ENCODE measurements at places on chromosomes 7 and 10.
A peak's percentile ranks its signal among the peaks of the same experiment; 100 is the strongest.

GRCh38 chr10:6221971-6222751 lies 19.4 kb downstream of the PFKFB3 start:
- no peak for DNase-seq

DNA sequence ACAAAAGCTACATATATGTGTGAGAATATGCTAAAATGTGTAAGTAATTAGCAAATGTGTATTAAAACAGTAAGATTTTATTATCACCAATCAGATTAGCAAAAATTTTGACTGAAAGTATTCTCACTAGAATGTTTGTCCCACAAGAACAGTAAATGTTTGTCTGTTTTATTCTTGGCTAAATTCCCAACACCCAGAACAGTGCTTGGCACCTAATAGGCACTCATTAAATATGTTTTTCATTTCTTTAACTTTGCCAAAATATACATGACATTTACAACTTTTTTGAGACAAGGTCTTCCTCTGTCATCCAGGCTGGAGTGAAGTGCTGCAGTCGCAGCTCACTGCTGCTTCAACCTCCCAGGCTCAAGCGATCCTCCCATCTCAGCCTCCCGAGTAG lies 143.6 kb downstream of the EBF3 start:
- DNase-seq: no peak

- no peak for DNase-seq
Observed at GRCh38 chr10:84538036-84538435, 209.6 kb downstream of the CCSER2 start.

DNA sequence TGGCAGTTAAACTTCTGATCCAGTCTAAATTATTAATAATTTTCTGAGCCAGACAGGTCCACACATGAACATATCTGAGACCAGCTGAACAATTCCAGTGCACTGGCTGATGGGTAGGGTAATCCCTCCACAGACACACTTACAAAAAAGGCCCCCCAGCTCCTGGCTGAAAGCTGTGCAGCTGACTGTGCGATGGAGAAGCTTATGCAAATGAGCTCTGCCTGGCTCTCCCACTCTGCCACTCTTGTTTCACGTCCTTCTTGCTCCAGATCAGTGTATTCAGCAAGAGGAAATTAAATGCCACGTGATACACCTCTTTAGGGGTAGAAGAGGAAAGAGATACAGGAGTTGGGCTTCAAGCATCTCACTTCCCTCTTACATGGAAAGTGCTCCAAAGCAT lies 76.4 kb upstream of the FEZF1 start:
- DNase-seq: no peak

DNA sequence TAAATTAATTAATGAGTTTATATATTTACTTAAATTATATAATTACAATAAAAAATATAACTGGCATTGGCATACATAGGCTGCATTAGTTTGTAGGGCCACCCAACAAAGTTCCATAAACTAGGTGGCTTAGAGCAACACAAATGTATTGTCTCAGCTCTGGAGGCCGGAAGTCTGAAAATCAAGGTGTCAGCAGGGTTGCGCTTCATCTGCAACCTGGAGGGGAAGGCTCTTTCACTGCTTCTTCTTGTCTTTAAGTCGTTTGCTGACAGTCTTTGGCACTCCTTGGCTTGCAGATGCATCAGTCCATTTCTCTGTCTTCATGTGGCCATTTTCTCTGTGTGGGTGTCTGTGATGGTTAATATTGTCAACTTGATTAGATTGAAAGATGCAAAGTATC lies 6.1 kb upstream of the BLVRA start:
- no peak for DNase-seq

DNA sequence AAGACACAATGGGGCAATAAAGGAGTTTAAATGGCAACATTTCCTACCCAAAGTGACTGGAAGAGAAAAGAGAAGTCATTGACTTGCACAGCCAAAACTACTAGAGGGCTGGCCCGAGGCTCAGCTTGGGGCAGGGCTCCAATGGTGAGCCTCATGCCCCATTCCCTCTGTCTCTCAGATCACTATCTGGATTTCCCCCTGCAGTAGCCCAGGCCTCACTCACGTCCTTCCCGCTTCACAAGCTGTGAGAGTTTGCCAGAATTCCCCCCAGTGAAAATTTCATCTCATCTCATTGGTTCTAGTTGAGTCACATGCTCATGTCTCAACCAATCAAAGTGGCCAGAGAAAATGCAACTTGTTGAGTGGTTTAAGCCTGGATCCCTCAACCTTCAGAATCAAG lies 181.3 kb downstream of the WDR11 start:
- peak; percentile 3 for DNase-seq

DNA sequence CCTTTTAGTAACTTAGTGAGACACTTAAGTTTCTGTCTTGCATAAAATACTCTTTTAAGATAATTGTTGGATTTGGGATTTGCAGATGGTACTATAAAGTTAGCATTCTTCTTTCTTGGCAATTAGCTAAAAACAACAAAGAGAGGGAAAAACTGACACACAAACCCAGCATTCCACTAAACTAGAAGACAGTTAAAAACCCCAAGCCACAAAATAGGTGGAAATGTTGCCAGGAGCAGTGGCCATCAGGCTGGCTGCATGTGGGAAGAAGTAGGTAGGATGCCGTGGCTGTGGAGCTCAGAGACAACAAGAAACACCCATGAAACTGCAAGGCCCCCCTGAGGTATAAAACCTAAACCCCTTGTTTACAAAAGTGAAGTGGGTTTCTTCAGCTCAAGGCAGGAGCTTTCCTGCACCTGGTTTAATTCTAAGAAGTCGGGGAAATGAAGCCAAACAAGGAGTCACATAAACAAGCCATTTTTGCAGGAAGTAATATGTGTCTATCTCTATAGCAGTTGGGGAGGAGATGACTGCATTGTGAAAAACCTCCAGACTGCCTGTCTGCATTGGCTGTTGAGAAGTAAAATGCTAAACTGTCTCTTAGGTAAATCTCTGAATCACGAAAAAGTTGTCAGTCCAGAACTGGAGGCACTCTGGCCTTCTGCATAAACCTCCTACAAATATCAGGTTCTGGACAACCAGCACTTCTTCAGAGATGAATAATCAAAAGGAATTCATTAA lies 9.5 kb downstream of the RAB18 start:
- DNase-seq: peak; percentile 37

- DNase-seq: no peak
Observed at GRCh38 chr10:96578633-96579032, 8.2 kb downstream of the TM9SF3 start.

GRCh38 chr10:1133495-1134045 lies 77.4 kb downstream of the WDR37 start:
- no peak for DNase-seq

DNA sequence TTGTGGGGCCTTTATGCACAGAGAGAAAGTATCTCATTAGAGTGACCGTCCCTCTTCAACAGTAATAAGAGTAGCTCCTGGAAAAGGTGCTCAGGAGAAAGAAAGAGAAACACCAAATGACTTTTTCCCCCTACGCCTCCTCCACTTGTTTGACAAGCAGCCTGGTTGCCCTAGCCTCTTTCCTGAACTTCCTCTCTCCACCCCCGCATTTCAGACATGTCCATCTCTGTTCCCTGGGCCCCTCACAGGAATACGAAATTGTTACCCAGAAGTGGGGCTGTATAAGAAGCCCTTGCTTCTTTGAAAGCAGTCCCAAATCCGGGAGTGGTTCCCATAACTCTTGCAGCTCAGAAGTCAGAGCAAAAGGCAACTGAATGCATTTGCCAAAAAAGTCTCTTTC lies 119.6 kb upstream of the ADO start:
- no peak for DNase-seq

GRCh38 chr7:29805886-29806207 lies 461 bp upstream of the WIPF3 start:
- no peak for DNase-seq

- DNase-seq: no peak
Observed at GRCh38 chr10:131964298-131964697, 17.4 kb downstream of the BNIP3 start.

GRCh38 chr10:104321226-104321625 lies 17.0 kb downstream of the ITPRIP start:
- no peak for DNase-seq

- peak; percentile 73 for DNase-seq
Observed at GRCh38 chr7:44368885-44369284, 43.5 kb upstream of the CAMK2B start.

DNA sequence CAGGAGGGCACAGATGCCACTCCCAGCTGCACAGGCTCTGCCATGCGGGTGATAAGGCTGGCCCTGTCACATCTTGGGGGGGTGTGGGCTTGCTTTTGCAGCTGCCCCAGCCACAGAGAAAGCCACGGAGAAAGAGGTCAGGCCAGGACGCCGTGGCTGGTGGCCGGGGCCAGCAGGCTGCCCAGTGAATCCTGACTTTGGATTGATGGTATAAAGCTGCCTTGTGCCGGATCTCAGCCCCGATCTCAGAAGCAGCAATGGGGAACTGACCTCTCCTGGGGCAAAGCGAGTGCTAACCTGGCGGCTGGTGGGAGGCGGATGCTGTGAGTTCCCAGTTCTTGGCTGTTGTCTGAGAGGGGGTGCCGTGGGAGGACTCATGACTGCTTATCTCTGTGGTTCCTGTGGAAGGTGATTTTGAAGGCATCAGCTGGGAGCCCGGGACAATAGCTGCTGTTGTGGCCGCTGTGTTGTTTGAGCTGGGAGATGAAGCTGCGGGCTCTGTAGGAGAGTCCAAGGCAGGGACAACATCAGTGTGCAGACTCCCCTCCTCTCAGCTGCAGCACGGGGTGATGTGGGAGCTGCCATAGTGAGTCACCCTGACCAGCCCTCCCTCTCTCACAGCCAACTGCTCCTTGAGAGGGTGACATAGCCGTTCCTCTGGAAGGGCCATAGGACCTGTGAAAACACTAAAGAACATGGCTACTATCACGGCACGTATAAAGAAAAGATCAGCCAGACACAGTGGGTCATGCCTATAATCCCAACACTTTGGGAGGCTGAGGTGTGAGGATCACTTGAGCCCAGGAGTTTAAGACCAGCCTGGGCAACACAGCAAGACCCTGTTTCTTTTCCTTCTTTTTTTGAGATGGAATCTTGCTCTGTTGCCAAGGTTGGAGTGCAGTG lies 17.0 kb downstream of the IL15RA start:
- DNase-seq: peak; percentile 57

DNA sequence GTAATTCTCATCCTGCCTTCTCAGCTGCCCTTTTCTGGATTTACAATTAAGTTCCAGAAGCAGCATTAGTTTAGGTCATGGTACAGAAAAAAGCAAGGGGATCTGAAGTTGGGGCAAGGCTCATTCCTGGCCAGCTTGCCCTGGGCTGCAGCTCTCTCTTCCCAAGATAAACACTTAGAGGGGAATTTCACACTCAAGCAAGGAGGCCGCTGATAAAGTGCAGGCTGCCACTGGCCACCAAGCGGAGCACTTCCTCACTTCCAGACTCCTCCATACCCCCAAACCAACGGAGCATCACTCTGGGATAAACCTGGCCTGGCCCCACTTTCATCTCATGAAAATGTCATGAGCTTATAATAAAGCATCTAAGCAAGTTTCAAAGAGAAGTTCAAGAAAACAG lies 445.5 kb upstream of the MKI67 start:
- DNase-seq: no peak

DNA sequence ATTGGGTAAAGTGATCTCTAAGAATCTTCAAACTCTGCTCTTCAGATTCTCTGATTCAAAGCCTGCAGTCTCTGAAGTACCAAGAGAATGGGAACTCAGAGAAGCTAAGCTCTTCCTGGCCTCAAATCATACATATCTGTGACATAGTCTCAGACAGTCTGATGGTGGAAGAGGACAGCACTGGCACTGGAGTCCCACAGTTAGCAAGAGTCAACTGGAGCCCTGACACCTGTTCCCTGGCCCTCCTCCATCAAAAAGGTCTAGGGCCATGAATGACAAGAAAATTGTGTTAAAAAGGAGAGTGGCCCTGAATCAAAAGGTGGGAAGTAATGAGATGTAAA lies 37.7 kb downstream of the PRSS2 start:
- DNase-seq: peak; percentile 45

DNA sequence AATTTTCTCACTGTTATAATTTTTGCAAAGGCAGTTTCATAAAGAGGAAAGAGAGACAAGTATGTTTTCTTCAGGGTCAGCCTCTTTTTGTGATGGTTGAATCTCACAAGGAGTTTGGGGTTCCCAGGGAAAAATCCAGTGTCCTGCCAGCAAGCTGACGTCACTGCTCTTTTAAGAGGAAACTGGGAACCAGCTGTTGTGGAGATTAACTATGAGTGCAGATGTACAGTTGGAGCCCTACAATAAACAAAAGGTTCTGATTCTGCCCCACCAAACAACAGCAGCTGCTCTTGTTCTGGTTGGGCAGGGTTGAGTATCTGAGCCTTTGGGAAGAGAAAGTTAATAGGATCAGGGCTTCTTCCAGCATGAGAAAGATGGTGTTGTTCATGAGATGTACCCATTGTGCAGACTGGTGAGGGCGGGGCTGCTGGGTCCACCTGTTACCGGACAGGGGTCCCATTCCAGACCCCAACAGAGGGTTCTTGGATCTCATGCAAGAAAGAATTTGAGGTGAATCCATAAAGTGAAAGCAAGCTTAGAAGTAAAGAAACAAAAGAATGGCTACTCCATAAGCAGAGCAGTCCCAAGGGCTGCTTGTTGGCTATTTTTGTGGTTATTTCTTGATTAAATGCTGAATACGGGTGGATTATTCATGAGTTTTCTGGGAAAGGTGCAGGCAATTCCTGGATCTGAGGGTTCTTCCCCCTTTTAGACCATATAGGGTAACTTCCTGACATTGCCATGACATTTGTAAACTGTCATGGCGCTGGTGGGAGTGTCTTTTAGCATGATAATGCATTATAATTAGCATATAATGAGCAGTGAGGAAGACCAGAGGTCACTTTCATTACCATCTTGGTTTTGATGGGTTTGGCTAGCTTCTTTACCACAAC lies 12.5 kb downstream of the PRF1 start:
- peak; percentile 61 for DNase-seq

- DNase-seq: no peak
Observed at GRCh38 chr7:77661816-77662215, 34.4 kb upstream of the RSBN1L start.

DNA sequence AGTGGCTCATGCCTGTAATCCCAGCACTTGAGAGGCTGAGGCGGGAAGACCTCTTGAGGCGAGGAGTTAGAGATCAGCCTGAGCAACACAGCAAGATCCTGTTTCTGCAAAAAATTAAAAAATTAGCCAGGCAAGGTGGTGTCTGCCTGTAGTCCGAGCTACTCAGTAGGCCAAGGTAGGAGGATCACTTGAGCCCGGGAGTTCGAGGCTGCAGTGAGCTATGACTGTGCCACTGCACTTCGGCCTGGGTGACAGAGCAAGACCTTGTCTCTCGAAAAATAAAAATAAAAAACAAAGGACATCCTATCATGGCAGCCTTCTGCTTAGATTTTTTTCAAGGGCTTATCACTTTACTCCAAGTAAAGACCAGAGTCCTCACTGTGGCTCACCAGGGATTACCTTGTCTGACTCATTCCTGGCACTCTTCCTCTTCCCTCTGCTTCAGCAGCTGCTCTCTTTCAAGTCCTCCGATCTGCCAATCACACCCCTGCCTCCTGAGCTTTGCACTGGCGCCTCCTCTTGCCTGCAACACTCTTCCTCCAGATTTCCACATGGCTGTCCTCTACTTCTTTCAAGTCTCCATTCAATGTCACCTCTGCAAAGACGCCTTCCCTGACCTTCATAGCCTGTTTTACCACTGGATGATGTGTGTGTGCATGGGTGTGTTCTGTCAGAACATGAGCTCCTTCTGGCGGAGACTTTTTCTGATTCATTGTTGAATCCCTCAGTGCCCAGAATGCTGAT lies 7.7 kb downstream of the PRTFDC1 start:
- peak; percentile 87 for DNase-seq

- no peak for DNase-seq
Observed at GRCh38 chr10:124865676-124866075, 64.1 kb downstream of the ABRAXAS2 start.

GRCh38 chr10:132375116-132375794 lies 21.7 kb upstream of the PWWP2B start:
- DNase-seq: no peak

Measured in RPMI7951 (cell line).